Lower leg skin (tissue), 4 donors: ENCODE measurements at places on chromosomes 5 and 9. TPM values are rescaled to one million over a fixed set of nuclear protein-coding genes. Genes with fewer than 3 reads are reported as not detected.
A peak's percentile ranks its signal among the peaks of the same experiment; 100 is the strongest.

GRCh38 chr9:84394036-84394435 lies 53.5 kb upstream of the SLC28A3 start:
- no peak for DNase-seq

GRCh38 chr9:114430457-114430856 lies 42.7 kb upstream of the AKNA start:
- DNase-seq: peak; percentile 43

- DNase-seq: no peak
Observed at GRCh38 chr9:38255599-38255998, 136.9 kb upstream of the ALDH1B1 start.

DNA sequence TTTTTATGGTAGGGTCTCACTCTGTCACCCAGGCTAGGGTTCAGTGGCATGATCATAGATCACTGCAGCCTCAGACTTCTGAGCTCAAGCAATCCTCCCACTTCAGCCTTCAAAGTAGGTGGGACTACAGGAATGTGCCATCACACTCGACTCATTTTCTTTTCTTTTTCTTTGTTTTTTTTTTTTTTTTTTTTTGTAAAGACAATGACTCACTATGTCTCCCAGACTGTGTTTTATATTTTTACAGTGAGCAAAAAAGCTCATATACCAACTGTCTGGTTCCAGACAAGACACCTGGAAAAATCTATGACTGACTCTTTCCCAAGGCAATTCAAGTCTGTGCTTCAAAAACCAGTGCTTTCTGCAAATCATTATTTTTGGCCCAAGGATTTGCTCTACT lies 10.8 kb upstream of the FOXD1 start:
- DNase-seq: no peak

DNA sequence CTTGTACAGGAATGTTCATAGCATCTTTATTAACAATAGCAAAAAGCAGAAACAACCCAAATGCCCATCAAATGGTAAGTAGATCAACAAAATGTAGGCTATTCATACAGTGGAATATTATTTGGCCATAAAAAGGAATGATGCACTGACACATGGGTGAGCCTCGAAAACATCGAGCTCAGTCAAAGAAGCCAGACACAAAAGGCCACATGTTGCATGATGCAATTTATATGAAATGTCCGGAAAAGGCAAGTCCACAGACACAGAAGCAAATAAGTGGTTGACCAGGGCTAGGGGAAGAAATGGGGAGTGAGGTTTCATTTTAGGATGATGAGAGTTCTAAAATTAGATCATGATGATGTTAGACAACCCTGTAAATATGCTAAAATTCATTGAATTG lies 16.5 kb upstream of the SLC2A8 start:
- DNase-seq: no peak

GRCh38 chr5:25255128-25255527 lies 610.4 kb upstream of the CDH10 start:
- no peak for DNase-seq

DNA sequence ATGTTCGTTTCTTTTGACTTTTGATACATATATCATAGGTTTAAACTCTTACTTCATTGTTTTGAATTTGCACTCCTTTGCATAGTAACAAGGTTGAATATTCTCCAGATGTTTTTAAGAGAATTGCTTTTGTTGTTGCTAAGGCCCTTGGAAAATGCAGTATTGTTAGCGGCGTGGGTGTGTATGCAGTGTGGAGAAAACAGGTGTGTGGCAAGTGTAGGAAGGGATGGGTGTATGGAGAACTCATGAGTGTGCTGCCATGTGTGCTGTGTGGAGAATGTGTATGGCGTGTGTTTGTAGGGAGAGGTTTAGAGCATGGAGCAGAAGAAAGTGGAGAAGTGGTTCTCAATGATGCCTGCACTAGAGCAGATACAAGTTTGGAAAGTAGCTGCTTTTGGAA lies 87.3 kb downstream of the WWC1 start:
- DNase-seq: no peak

- DNase-seq: no peak
Observed at GRCh38 chr9:211036-211435, 3.6 kb upstream of the DOCK8 start.

The ZFP37 gene
- 1.4 TPM for total RNA-seq

The GRM6 gene
- not detected for total RNA-seq
